ENCODE measurements at places on chromosomes 2 and 18.

- no peak for DNase-seq
Measured at GRCh38 chr2:80028051-80028450, 276.5 kb downstream of the LRRTM1 start.

GRCh38 chr18:3504637-3505036, 54.7 kb downstream of the TGIF1 start:
- no peak for DNase-seq

DNA sequence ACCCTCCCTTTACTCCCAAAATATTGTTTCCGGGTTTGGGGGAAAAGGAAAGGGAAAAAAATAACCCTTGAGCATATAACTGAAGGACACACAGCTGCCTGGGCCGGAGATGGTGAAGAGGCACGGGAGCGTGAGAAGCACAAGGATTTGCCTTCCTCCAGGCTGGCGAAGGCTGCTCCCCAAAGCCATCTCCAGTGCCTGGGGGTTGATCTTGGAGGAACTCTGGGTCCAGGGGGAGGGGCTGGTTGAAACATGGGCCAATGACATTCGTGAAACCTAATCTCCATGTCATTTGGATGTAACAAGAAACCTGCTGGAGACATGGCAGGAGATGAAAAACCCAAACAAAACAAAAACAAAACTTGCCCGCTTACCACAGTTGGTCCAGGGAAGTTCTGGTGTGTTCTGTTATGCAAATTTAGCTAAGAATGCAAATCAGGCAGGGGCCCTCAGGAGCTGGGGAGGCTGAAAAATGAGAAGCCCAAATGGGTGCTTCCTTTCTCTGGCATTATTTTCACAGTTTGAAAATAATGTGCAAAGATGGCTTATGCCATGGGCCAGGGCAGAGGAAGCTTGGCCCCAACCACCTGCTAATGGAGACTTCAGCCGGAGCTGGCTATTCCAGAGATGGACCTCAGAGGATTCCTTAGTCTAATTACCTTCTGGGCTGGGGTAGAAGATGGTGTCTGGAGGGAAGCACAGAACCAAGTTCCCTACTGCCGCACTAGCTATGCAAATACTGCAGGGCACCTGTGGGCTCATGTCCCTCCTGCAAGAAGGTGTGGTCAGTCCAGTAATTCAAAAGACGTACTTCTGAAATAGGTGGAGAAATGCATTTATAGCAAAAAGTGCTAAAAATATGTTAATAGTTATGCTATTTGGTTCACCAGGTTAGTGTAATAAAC, 180.9 kb downstream of the BCL2 start:
- DNase-seq: no peak

- no peak for DNase-seq
Measured at GRCh38 chr2:238635647-238636051, 208.9 kb downstream of the ASB1 start.

- DNase-seq: no peak
Measured at GRCh38 chr2:181041661-181042060, 61.3 kb downstream of the UBE2E3 start.

- DNase-seq: no peak
Measured at GRCh38 chr2:1619556-1619955, 124.8 kb downstream of the PXDN start.

DNA sequence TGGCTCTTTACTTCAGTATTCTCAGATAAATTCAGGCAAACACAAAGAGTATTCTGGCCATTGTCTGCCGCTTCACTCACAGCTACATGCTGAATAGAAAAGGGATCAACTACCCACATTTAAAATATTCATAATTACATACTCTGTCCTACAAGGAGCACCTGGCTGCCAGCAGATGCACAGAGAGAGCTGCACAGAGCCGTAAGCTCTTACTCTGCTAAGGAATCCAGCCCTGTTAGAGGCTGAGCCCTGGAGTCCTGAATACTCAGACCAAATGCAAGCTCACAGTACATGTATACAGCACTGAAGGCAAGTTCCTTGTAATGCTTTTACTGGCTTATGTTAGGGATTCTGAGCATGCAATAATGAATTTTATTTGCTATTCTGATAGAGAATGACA, 80.3 kb downstream of the FTCDNL1 start:
- DNase-seq: no peak

DNA sequence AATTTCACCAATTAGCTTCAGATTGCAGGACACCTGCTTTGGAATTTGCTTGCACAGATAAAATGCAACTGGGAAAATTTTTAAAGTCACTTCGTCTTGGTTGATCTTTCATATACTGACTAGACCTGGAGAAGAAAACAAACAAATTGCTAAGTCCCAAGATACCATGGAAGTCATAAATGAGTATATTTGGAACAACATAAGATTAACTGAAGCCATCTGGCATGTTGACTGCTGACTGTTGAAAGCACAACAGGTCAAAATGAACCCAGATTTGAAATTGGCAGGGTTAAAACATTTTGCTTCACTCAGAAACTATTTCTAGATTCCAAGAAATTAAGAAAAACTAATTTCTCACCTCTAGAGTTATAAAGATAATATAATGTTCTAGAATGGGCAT, 470.7 kb downstream of the LPIN1 start:
- no peak for DNase-seq

- no peak for DNase-seq
Measured at GRCh38 chr2:19351899-19352697, 6.3 kb downstream of the OSR1 start.

- no peak for DNase-seq
Measured at GRCh38 chr18:40469316-40469715, 1485.7 kb upstream of the PIK3C3 start.

DNA sequence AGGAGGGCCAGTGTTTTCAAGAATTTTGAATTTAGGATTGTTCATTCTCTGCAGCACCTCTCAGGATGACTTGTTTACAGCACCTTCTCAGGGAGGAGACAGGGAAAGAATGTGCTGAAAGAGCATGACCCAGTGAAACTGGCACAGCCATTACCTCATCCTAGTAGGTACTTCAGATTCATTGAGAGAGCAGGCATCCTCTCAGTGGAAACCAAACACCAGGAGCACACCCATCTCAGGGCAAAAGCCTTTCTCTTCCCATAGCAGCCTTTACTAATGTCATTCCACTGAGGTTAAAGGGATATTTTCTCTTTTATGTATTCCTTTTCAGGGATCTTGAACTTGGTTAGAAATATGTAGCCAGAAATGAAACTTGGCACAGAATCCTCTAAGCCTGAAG, 2.6 kb downstream of the MAP2 start:
- no peak for DNase-seq

- peak; percentile 42 for DNase-seq
Measured at GRCh38 chr18:8471372-8471771, 137.9 kb upstream of the RAB12 start.

DNA sequence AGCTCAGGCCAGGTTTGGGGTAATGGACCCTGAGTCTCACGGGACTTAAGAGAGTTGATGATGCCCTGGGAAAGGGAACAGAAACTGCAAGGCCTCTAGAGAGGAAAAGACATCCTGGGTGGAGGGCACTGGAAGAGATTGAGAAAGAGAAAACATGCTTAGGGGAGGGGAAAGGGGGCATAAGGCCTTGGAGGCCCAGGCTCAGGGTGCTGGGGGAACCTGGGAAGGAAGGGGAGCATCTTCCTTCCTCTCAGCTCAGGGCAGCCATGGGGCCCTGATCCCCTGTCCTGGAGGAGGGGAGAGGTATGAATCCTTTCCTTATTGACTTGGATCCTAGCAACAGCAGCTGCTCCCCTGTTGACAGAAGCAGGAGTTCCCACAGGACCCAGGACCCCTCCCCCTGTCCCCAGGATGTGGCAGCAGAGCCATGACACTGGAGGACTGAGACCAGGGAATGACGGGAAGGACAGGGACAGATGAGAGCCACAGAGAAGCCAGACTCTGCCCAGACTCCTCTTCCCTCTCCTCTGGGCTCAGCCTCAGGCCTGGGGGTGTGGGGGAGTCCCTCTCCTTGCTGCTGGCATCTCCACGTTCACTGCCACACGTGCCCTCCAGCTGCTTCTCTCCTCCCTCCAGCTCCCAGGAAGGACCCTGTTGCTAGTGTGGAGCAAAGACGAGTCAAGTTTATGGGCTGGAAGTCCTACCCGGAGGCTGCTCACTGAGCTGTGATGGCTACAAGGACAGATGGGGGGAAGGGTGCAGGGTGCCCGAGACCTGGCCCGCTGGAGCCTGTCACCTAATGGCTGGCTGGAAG, 815 bp downstream of the GPBAR1 start:
- DNase-seq: no peak

DNA sequence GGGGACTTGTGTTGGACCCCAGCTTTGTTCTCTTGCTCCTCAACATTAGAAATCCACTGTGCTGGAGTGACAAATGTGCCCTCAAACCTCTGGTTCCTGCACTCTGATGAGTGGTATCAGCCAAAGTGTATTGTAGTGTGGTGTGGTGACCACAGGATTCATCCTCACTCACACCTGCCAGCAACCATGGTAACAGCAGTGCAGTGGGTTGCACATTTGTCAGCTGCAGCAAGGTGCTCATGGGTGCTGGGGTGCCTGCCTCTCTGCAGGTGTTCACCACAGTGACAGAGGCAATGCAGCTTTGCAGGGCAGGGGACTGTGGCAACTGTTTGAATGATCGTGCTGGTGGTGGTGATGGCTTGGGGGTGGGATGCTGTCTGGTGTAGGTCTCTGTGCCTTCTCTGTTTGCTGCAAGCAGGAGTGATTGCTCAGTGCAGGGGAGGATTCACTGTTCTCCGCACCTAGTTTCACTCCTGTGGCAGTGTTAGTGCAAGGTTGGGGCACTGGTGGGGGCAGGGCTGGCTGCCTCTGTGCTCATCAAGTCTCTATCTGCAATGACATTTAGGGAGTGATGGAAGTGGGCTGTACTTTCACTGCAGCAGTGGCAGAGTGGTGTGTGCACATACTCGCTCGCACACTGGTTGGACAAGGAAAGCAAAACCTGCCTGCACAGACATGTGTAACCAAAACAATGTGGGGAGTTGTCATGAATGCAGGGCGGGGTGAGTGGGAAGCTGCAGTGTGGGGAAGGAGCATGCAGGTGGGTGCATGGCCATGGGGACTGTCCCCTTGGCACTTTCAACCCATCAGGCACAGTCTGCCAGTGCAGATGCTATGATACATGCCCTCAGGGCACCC, 301.1 kb downstream of the PIK3C3 start:
- DNase-seq: no peak

GRCh38 chr2:69693059-69693774, 48.7 kb upstream of the ANXA4 start:
- peak; percentile 33 for DNase-seq

DNA sequence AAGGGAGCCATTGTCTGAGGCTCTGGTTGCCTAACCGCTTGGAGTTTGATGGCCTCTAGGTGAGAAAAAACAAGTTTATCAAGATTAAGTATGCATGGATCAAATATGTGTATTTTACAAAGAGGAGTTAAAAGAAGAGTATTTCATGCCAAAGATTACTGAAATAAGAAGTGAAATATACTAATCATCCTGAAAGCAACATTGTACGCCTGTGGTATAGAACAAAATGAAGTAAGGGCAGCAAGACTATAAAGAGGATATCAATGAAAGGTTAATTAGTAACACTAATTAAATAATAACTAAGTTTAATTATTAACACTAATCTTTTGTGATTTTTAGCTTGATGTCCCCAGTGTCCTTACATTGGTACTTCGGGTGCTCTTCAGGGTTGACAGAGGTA, 276.7 kb downstream of the CALCRL start:
- no peak for DNase-seq

DNA sequence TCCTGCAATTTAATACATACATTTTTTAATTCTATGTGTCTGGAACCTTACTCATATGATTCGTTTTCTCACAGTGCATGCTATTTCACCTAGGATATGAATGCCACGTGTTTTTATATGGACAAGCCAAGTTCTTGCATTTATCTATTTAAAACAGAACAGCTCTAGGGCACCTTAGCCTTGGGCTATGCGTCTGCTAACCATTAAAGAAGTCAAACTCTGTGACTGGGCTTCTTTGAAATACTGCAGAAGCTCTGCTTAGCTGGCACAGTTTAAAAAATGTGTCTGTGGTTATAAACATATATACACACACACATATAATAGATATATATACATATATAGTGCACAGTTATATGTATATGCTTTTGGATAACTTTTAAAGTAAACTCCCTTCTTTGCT, 890.8 kb upstream of the KLHL29 start:
- DNase-seq: no peak

DNA sequence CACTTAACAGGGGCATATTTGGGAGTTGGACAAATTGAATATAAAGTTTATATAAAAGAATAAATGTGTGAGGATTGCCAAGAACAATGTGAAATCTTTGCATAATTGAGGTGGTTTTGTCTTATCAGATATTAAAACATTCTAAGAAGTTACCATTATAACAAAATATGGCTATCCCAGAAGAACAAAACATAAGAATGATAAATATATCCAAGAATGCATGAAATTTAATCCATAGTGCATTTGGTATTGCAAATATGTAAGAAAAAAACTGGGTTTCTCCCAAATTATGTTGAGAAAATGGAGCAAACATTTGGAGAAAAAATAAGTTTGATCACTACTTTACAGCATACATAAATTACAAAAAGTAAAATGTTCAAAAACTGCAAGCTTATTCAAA, 562.4 kb downstream of the RNF144A start:
- DNase-seq: no peak

Data from femur (tissue), 1 donor.